ENCODE measurements at places on chromosomes 1 and 21.
A peak's percentile ranks its signal among the peaks of the same experiment; 100 is the strongest.

GRCh38 chr1:101451888-101452287 lies 215.1 kb downstream of the S1PR1 start:
- ATAC-seq, result peak; percentile 90

GRCh38 chr1:6491480-6491962 lies at the start of gene PLEKHG5:
Gene PLEKHG5 (minus strand): TSS chr1:6491667. CDS start chr1:6477571, 14,096 bp downstream.
- no peak for ATAC-seq

- ATAC-seq, result no peak
Observed at GRCh38 chr1:33849211-33849610, 14.7 kb upstream of the HMGB4 start.

GRCh38 chr1:11394592-11395245 lies 84.2 kb upstream of the DISP3 start:
- no peak for ATAC-seq

GRCh38 chr1:160460683-160461287 lies 60.4 kb downstream of the VANGL2 start:
- peak; percentile 32 for ATAC-seq

GRCh38 chr1:178344513-178345091 lies 152.2 kb downstream of the CLEC20A start:
- ATAC-seq, result no peak

DNA sequence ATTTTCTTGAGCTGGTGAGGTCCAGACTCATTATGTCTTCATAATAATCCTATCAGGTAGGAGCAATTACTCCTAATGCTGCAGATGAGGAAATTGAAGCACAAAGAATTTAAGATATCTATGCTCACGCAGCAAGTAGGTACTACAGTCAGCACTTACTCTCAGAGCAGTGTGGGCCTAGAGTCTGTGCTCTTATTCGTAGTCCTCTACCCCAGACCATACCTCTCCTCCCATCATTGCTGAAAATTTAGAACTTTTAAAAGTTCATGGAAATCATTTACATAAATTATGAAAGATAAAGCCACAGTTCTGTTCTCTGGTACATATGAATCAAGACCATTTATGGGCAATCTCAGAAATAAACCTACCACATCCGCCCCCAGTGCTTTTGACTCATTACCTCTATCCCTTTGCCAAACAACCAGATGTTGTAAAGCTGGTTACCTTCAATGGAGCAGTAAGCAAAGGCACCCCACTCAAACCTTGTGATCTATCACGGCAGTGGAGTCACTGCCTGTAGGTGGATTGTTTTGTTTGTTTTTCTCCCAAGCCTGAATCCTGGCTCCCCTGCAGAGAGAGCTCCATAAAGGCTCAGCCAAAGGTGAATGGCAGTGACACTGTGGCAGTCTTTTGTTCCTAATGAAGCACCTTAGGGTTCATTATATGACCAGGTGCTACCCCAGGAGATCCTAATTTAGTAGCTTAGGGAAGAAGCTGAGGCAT lies 20.9 kb upstream of the MAN1A2 start:
- ATAC-seq, result peak; percentile 90

GRCh38 chr1:25064465-25065240 lies 134.6 kb upstream of the RUNX3 start:
- peak; percentile 72 for ATAC-seq
